Hair follicular keratinocyte (primary cell): ENCODE measurements at places on chromosomes 2 and 18. TPM values are rescaled to one million over a fixed set of nuclear protein-coding genes. Genes with fewer than 3 reads are reported as not detected.

Gene ADRA2B
- 0.08 TPM in 1 of 2 replicates, not detected in the other for total RNA-seq

Gene DSEL
- total RNA-seq, result 1.6 and 2.2 TPM in 2 replicates

Gene RAB17
- total RNA-seq, result 2.7 and 4.8 TPM in 2 replicates

Gene RNMT
- total RNA-seq, result 13.9 and 15.5 TPM in 2 replicates

Gene SOWAHC
- total RNA-seq, result 51.4 and 61.0 TPM in 2 replicates

Gene COL5A2
- 43.5 and 52.9 TPM in 2 replicates for total RNA-seq
